ENCODE measurements at places on chromosomes 4 and X.

GRCh38 chr4:188624370-188624769 lies 485.1 kb downstream of the TRIML1 start:
- DNase-seq: no peak

GRCh38 chr4:2761035-2761923 lies 5.1 kb upstream of the TNIP2 start:
- no peak for DNase-seq

DNA sequence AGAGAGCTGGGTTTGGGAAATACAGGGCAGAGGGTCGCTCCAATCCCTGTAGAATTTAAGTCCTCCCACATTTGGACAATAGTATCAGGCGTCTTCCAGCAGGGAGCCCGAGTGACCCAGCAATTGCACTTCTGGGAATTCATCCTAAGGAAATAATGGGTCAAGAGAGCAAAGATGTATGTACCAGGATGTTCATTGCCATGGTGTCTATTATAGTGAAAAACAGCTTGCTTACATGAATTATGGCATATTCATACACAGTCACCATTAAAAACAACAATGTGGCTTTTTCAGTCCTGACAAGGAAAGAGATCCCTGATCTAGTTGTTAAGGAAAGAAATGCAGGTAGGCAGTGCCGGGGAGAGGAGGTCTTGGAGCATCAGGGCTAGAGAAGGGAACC lies 167.7 kb downstream of the PJA1 start:
- no peak for DNase-seq

DNA sequence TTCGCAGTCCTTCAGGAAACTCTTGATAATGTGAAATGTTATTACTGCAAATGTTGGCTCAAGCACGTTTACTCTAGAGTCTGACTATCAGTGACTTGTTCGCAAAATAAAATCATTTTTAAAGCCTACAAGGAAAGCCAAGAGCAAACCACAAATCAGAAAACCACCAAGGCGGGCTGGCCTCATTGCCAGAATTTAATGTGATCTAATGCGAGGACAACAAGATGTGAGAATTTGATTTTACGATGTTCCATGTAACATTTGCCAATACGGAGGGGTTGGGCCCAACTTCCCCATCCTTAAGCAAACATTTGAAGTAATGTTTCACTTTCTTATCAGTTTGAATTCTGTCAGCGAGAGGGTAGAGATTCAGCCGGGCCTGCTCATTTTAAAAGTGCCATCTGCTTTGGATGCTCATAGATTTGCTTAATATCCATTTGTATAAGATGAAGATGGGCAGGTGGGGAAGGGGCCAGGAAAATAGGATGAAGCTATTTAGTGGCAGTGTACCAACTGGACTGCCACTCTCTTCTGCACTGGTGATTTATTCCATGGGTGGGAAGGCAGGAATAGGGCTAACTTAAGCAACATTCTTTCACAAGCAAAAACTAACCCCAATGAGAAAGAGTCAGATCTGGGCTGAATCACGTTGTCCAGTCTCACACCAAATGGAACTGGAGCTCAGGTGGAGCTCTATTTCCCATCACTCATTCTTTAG lies 225.3 kb downstream of the ANAPC10 start:
- no peak for DNase-seq

DNA sequence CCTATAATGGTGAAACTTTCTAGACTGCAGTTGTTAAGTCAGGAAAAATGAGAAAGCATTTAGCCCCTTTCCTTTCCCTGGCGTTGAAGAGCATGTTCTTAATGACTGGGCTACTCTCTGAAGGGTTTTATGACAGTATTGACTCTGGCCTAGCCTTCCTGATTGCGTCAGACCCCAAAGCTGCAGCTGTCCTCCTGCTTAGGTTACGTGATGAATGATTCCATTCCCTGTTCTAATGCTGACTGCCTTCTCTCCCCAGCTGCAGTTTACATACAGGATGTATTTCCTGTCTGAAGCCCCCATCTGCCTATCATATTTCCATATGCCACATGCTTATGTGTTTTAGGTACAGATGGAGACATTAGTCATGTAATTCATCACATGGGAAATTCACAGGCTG lies 105.8 kb upstream of the EGFL6 start:
- peak; percentile 44 for DNase-seq

- no peak for DNase-seq
Observed at GRCh38 chr4:74377714-74378113, 12.8 kb downstream of the EREG start.

GRCh38 chr4:80240976-80241375 lies 25.5 kb upstream of the FGF5 start:
- DNase-seq: no peak

DNA sequence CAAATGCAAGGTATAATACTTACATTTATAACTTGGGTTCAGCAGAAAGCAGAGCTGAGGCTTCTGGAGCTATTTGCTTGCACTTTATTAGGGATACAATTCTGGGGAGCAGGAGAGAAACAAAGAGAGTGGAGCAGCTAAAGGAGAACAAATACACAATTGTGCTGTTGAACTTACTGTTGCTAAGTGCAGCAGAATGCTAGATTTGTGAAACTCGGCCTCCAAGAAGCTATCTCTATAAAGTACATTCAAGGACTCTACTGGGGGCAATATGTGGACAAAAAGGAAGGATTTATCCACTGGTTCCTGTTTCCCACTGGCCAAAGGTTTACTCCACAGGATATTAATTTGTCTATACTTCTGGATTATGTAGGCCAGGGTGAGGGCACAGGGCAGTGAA lies 86.8 kb downstream of the PPP1R2C start:
- DNase-seq: no peak

DNA sequence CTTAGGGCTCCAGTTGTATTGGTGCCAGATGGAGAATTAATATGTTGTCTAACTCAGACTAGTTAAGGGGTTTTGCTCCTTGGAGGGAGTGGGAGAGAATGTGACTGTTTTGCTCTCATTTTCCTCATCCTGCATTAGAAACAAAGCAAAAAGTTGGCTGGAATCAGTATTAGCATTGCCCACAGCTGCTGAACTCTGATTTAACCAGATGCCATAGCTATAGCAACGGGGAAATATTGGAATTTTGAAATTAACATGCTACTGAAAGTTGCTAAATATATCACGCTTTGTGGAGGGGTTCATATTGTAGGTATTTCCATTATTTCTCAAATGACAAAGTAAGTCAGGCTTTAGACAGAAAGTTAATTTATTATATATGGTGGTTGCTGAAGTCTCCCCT lies 66.7 kb upstream of the EOLA2 start:
- no peak for DNase-seq

DNA sequence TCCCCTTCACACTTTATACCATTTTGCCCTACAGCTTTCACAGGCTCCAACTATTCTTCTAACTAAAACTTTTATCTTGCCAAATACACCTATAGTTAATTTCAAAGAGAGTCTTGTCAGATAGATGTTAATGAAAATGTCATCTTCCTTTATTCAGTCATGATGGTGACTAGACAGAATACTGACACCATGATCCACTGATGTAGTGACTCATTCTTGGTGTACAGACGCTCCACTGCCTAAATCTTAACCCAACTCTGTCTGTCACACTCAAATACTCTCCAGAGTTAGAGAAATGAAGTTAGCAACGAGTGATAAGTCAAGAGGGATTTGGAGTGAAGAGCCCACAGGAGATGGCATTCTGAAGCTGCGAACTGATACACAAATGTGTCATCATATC lies 32.1 kb upstream of the HDAC8 start:
- no peak for DNase-seq

- no peak for DNase-seq
Observed at GRCh38 chr4:95304898-95305297, 243.9 kb downstream of the UNC5C start.

- DNase-seq: no peak
Observed at GRCh38 chr4:38704622-38705154, 40.7 kb downstream of the KLF3 start.

DNA sequence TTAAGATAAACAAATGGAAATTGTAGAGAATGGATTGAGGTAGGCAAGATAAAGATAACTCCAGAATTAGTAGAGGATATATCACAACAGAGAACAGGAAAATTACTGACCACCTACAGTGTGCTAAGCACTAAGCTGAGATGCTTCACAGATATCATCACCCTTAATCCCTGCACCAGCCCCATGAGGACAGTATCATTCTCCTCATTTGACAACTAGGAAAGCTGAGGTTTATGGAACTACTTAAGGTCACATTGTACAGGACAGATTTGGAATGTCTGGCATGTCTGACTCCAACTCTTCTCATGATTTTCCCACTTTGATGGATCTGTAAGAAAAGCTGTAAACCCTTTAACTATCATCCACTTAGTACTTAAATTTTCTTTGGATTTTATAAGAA lies 95.5 kb downstream of the CASK start:
- no peak for DNase-seq

DNA sequence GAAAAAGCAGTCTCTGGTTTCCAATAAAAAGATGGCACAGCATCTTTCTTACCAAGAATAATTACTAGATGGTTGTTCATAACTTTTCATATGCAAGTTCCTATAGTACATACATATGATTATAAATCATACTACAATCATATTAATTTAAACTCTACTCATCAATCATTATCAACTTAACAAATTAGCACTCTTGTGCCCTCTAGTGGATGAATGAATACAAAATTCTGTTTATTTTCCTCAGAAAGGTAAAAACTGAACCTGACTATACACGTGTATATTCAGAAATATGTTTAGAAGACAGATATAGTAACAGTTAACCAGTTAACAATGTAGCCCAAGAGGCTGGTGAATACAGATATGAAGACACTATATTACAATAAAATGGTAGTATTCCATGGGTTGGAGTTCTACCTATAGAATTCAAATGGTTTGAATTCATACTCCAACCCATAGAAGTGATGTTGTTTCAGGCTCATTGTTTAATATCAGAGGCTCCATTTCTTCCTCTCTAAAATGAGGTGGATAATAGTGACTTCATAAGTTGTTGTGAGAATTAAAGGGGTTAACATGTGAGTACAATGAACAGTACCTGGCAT lies 100.0 kb downstream of the ADAMTS3 start:
- DNase-seq: no peak

DNA sequence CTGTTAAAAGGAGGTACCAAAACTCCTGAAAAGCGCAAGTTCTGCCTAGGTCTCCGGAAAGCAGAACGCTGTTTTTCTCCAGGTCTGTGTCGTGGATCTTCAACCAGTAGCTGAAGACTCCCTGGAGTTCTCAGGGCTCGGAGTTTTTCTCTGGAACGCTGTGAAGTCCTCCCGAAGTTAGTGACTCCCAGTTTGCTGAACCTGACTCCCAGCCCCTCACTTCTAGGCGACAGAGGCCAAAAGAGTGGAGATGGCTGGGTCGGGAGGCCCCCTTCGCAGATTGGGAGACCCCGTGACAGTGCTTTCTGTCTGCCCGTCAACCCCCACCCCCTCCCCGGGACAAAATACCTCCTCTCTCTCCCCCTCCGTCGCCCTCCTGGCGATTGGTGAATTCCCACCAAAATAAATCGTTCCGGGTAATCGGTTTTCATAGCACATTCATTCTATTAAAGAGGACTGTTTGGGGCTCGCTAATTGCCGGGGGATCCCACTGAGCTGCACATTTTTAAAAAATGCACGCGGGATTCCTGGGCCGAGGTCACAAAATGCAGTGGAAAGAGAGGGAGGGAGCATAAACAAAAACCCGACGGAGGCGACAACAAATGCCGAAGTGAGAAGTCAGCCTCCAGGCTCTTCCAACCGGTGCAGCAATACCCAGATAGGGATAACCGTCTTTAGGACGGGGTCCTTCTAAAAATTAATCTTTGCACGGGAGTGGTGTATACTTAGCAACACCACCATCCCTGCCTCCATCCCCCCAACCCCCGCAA lies 4.0 kb upstream of the MSX1 start:
- no peak for DNase-seq

DNA sequence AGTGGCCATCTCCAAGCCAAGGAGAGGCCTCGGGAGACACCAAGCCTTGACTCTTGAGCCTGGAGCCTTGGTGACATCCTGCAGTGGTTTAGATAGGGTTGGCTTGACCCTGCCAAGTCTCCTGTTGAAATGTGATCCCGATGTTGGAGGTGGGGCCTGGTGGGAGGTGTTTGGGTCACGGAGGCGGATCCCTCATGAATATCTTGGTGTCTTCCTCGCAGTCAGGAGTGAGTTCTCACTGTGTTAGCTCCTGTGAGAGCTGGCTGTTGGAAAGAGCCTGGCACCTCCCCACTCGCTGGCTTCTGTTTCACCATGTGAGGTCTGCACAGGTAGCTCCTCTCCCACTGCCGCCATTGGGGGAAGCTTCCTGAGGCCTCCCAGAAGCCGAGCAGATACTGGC lies 38.8 kb downstream of the ADRA2C start:
- DNase-seq: no peak

GRCh38 chr4:54946741-54947140 lies 178.7 kb downstream of the KDR start:
- peak; percentile 40 for DNase-seq

- no peak for DNase-seq
Observed at GRCh38 chr4:105140684-105141490, 5.8 kb upstream of the TET2 start.

DNA sequence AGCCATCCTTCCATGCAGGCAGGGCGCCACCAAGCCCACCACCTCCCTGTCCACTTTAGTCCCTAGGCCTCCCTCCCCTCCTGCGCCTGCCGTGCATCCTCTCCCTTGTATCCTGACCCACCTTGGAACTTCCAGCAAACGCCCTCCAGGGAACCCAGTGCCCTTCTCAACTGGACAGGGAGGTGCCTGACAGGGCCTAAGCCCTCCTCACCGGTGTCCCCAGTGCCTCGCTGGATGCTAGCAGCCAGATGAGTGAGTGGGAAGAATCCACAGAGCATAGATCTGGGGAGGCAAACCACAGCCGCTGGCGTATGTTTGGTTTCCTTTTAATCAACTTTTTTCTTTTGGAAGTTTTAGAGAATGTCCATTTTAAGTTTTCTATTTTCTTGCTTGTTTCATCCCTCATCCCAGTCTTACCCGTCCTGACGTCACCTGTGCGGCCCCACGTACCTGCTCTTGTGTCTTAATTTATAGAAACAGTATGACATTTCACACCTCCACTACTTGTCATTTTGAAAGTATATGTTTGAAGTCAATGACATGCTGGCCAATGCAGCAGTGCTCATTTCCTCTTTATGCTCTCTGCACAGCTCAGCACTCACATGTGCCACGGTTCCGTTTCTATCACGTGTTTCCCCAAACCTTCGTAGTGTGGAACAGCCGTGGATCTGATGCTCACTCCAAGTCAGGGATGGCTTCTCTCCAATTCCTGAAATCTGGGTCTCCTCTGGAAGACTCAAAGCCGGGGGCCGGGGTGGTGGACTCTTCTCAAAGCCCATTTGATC lies 3.4 kb upstream of the HMX1 start:
- DNase-seq: no peak
